ENCODE measurements at places on chromosomes 3 and 15.
A peak's percentile ranks its signal among the peaks of the same experiment; 100 is the strongest.

- DNase-seq: no peak
These were observed 60.7 kb downstream of the ZBTB20 start for GRCh38 chr3:115086344-115086743.

DNA sequence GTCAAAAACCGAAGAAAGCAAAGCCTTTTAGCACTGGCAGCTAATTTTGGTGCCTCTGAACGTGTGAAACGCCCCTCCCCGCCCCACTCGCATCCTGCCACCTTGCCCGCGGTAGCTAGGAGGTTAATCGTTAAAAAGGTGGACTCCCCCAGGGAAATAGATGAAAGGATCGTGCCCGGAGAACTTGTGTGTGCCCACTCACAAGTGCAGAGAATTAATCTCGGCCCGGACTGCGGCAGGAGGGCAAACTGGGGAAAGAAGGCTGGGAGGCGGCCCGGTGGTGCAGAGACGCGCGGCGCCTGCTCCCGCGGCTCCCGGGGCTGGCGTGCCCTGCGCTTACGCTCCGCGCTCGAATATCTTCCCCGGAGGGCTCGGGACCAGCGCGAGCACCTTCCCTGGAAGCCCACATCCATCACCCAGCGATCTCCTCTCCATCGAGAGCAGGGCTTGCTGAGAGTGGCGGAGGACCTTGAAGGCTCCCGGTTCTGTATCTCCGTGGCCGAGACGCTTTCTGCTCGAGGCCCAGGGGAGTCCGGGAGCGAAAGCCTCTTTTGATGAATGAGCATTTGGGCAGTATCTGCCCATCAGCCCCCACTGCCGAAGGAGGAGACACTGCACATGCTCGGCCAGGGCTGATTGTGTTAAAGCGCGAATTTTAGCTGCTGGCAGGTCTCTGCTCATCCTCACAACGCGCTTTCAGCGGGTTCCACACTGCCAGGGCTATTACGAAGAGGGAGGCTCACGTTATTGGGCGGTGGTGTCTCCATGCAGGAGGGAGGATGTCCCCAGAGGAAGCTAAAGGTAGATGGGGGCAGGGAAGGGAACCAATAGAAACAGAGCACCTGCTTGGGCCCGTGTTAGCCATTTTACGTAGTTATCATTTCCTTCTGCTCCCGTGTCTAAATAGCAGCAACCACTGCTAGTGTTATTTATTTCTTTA, 1.3 kb upstream of the SPTSSB start:
- DNase-seq: peak; percentile 80

DNA sequence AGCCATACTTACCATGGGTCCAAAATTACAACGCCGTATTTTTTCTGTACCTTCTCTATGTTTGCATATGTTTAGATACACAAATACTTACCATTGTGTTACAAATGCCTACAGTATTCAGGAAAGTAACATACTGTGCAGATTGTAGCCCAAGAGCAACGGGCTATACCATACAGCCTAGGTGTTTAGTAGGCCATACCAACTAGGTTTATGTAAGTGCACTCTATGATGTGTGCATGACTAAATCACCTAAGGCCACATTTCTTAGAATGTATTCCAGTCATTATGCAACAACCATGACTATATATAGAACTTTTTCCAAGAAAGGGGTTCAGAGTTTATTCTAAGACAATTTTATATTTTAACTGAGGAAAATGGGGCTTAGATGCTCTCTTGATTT, 411.7 kb downstream of the MAGI1 start:
- DNase-seq: no peak

DNA sequence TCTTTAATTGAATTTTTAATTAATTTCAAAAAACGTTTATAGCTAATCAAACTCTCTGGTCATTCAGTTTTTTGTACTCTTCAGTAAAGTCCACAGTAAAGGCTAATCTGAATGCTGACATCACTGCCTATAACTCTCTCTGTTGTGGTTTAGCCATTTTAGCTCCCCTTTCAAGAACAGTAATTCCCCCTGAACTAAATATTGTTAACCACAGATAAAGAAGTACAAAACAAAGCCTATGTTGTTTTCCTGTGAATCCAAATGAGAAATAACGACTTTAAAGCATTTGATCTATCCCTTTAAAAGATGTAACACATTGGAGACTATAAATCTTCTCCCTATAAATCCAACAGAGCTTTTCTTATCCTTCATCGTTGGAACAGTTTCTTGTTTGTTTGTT, 94.2 kb downstream of the ZBTB20 start:
- DNase-seq: no peak

DNA sequence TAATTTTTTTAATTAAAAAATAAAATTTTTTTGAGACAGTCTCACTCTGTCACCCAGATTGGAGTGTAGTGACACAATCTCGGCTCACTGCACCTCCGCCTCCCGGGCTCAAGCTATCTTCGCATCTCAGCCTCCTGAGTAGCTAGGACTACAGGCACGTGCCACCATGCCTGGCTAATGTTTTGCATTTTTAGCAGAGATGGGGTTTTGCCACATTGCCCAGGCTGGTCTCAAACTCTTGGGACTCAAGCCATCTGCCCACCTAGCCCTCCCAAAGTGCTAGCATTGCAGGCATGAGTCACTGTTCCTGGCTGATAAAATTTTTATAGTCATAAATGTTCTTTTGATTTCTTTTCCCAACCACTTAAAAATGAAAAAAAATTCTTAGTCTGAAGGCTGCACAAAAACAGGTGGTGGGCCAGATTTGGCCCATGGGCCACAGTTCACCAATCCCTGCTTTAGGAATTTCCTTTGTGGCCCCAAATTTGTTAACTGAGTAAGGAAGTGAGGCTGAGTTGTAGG, 9.2 kb downstream of the UBA5 start:
- no peak for DNase-seq

DNA sequence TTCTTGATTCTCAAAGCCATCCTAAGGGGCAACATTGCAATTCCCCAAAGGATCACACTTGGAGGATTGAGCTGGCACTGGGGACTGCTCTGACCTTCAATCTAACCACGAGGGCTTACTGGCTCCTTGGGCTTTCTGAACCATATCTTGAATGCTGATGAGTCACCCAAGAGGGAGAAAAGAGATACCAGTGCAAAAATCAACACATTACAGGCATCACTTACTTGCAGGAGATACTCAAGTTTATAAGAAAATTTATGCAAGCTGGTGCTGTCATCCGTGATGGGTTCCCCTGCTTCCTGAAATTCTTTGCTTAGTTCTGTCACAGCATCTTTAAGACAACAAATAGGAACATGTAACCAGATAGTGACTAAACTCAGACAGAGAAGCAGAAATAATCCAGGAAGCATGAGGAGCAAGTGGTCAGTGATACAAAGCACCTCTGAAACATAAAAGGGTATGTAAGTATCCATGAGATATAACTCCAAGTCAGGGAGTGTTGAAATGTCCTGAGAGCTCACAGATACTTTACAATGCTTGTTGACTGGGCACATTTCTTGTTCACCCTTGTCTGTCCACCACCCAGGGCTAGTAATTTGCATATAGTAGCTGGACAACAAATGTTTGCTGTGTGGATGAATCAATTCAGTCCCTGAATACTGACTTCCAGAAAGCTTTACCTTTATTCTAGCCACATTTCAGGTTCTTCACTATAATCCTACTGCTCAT, 14.1 kb downstream of the FYCO1 start:
- DNase-seq: no peak

GRCh38 chr3:2099779-2100191, 1.1 kb downstream of the CNTN4 start:
- DNase-seq: peak; percentile 62

GRCh38 chr3:119841808-119842471, 60.0 kb downstream of the NR1I2 start:
- no peak for DNase-seq

GRCh38 chr3:53813876-53814275, 32.3 kb downstream of the CHDH start:
- no peak for DNase-seq

DNA sequence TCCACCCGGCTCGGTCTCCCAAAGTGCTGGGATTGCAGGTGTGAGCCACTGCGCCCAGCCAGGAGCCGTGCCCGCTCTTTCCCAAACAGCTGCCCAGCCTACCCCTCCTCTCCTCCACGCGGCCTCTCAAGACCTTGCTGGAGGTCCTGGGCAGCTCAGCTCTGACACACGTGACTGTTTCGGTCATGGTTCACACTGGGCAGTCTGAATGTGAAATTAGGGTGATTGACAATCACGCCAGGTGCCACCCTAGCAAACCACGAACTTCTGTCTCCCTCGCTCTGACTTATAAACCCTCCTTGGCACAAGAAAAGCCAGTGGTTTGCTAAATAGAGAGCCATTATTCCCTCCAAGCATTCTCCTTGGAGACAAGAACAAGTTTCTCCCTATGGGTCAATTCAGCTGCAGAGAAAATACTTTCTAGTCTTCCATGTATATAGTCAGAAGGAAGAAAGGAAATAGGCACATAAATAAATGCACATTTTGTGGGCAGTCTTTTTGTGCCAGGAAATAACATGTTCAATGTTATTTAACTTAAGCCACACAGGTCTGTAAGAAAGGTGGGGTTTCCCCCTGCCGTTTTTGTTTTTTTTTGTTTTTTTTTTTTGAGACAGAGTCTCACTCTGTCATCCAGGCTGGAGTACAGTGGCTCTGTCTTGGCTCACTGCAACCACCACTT, 121.9 kb upstream of the MEF2A start:
- DNase-seq: no peak

DNA sequence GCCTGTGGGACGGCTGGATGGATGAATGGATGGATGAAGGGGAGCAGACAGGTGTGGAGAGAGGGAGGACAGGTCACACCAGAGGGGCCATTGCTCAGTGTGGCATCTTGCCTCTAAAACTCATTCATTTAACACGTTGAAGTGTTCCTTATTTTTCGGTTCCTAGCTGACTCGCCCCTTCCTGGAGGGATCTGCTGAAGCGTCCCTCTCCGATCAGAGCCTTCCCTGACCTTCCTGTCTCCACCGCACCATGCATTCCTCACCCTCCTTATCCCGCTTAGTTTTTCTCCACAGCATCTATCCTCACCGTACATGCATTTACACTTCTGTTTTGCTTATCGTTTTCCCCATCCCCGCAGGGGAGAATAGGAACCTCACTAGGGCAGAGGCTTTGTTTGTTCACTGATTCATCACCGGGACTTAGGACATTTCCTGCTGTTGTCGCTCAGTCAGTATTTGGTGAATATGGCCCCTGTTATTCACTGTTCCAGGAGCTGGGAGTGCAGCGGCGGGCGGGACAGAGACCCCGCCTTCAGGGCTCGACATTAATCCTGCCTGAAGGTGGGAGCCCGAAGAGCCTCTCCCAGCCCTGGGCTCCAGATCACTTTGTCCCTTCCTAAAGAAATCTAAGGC, 32.0 kb downstream of the FOXL2 start:
- DNase-seq: no peak

DNA sequence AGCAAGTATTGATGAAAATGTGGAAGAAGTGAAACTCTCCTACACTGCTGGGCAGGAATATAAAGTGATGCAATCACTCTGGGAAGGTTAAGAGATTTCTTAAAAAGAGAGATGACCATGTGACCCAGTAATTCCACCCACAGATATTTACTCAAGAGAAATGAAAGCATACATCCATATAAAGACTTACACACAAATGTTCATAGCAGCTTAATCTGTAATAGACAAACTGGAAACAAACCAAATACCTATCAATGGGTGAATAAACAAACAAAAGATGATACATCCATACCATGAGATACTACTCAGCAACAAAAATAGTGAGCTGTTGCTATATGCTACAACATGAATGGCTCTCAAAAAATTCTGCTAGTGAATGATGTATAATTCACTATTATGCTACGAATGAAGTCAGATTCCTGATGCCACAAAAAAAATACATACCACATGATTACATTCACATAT, 463.3 kb downstream of the MAGI1 start:
- DNase-seq: no peak

GRCh38 chr15:56759450-56759845, 26.1 kb upstream of the ZNF280D start:
- DNase-seq: no peak

DNA sequence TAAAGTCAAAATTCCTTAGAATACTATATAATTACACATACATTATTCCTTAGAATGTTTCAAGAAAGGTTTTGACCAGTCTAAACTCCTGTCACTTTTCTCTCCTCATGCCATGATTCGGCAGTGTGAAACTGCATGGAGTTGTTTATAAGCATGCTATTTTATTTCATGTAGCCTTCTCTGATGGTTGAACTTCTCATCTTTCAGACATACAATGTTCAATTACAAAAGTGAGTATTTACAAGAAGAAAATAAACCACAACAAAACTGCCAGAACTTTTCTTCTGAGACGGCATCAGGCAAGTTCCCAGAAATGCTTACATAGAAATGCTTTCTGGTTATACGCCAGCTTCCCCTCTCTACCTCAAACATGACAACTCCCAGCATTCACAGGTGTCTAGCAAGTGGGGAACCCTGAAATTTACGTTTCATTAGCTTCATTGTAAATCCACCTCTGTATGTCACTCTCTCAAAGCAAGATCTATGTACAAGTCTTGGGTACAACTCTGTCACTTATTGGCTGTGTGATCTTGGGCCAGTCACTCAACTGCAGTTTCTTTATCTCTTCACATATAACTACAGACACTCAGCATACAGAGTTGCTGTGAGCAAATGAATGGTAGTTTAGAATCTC, 42.7 kb downstream of the HDGFL3 start:
- no peak for DNase-seq

DNA sequence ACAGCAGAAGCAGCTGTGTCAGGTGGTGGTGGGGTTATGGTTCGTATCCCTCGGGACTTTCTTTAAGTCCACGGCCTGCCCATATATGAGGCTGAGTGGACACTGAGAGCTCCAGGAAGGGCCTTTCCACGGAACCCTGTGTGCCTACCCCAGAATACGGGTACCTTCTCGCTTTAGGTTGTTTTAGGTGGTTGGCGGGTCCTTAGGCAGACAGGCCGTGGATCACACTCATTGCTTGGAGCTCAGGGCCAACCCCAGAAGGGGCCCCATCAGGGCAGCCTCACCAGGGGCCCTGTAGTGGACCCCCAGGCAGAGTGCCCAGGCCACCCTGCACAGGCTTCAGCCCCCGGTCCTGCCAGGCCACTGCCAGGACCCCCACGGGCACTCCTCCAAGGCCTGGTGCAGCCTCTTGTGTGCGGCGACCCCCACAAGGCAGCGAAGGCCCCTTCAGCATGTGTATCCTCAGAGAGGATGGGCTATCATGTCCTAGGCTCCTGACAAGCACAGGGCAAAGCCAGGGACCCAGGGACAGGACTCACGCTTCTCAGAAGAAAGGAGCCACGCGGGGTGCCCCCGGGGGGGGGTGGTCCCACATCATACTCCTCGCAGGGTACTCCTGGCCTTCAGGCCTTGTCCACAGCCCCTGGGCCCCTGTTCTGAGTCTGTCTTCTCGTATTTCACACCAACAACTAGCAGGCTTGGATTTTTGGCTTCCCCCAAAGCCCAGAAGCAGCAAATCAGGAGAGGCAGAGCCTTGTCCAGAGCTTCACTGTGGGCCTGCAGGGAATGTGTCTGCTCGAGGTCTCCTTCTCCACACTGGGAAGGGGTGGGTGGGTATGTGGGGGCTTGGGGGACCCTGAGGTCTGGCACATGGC, 93.4 kb downstream of the LRRK1 start:
- DNase-seq: no peak

Data from D341Med (cell line).